ENCODE measurements at places on chromosomes 5 and 9.
A peak's percentile ranks its signal among the peaks of the same experiment; 100 is the strongest.

GRCh38 chr9:35271637-35272036 is 109.8 kb downstream of the UNC13B start:
- no peak for DNase-seq

DNA sequence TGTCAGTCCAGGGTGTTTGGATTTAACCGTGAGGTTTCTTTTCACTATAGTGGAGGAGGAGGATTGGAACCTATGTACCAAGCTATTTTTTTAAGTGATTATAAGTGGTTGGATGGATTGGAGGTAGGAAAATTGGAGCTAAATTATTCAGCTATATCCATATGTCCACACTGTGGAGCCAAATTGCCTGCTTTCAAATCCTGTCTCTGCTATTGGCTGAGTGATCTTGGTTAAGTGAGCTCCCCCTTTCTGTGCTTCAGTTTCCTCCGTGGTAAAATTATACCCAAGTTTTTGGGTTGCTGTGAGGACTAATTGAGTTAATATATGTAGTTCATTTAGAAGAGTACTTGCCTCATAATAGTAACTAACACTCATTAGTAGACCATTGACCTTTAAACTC is 2.5 kb downstream of the CENPP start:
- DNase-seq, result peak; percentile 24

DNA sequence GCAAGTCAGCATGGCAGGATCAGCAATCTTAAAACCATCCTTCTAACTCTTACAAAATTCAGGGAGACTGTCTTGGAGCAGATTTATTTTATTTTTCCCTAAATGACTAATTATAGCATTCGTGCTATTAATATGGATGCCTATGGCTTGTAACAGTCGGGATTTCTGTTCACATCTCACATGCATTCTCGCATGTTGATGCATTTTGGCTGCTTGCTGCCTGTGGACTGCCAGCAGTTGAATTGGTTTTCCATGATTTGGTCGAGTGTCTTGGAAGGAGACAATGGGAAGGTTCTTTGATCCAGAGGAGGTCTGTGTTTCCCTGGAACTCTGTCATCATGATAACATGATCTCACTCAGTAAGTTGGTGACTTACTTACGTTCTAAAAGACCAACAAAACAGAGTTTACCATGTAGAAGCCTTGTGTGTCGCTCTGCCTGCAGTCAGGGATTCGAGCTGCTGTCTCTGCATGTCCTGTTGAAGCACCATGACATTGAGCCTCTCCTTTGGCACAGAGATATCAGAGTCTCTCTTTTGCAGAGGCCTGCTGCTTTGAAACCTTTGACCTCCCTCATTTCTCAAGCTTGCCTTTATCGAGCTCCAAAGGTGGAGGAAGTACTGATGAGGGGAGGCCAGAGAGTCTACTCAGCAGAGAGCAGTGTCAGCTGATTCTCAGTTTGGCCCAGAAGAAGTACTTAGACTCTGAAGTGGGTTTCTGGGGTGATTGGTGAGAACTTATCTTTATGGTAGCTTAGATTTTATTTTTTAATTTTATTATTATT is 82.4 kb downstream of the ARHGAP26 start:
- no peak for DNase-seq

GRCh38 chr5:79168031-79168430 is 56.4 kb downstream of the BHMT start:
- no peak for DNase-seq

GRCh38 chr9:79928661-79929223 is 357.0 kb downstream of the TLE4 start:
- DNase-seq, result no peak

DNA sequence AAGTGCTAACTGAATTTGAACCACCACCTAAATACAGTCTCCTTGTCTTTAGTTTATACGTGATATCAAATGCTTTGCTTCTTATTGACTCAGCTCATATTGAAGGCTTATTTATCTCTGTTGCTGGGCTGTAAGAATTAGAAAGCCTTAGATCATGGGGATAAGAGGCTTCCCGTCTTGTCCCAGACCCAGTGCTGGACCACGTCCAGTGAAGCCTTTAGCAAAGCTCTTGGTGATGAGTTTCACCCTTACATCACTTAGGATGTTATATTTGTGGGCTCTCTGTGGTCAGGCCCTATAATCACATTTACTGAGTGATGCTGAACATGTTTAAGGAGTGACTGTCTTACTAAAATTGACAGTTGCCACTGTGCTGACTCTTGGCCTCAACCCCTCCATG is 11.2 kb downstream of the FAM240B start:
- DNase-seq, result no peak

DNA sequence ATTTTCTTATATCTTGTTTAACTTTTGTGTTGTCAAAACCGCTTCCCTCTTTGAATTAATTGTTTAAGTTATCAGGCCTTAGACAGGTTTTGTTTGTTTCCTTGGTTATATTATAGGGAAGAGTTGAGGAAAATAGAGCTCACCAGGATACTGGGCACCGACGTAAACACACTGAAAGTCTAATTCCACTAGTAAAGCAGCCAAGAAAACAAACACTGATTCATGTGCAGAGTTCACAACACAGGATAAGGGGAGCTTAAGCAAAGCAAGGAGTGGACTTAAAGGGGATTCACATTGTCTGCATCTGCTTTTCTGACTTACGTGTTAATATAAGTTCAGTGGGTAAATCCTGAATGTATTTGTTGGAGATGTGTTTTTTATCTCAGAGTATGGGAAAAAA is 139.0 kb upstream of the CDH6 start:
- no peak for DNase-seq

Measured in pons (tissue), 1 donor.